ENCODE measurements at places on chromosomes 2 and 18. TPM values are rescaled to one million over a fixed set of nuclear protein-coding genes. Genes with fewer than 3 reads are reported as not detected.

CRYBA2 gene
- total RNA-seq, result not detected

ALLC gene
- not detected for total RNA-seq

EIPR1 gene
- 27.6 TPM for total RNA-seq

C1QL2 gene
- 0.81 TPM for total RNA-seq

DNA sequence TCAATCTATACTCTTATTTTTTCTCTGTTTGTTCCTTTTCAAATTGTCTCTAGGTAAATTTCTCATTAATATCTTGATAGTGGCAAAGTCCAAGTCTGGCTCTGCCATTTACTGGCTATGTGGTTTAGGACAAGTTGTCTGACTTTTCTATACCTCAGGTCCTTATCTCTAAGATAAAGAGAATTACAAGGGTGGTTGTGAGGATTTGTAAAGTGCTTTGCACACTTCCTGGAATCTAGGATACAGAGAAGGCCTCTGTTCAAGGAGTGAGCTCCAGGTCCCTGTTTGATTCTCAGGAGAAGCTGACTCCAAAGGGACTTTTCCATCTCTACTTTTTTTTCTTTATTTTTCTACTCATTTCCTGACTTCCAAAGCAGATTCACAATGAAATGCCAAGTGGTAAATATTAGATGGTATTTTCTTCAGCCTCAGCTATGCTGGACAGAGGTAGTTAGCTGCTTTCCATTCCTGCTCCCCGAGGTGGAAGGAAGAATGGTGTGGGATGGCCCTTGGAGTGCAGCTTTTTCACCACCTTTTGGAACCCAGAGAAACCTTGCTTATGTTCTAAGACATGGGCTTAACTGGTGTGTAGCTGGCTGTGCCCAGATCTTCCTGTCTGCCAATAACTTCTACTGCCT is 90.5 kb downstream of the GALNT1 start:
- no peak for DNase-seq

DNA sequence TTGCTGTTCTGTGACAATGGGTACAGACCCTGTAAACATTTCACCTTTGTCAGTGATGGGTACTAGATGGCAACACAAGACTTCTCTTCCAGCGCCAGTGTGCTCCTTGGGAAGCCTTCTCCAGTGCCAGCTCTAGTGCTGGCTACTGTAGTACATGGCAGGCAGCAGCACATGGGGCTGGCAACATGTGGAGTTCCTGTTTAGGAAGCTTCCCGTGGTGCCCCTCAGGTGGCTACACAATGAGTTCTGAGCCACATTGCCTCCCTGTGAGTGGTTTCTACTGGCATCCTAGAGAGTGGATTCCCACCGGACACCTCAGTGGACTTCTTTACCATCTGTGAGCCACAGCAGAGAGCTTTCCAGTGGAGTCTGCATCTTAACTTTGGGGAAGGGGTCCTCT is 302.1 kb downstream of the CYRIA start:
- DNase-seq, result no peak

- DNase-seq, result peak; percentile 88
Observed at GRCh38 chr18:13112982-13113381, 105.6 kb upstream of the LDLRAD4 start.

DNA sequence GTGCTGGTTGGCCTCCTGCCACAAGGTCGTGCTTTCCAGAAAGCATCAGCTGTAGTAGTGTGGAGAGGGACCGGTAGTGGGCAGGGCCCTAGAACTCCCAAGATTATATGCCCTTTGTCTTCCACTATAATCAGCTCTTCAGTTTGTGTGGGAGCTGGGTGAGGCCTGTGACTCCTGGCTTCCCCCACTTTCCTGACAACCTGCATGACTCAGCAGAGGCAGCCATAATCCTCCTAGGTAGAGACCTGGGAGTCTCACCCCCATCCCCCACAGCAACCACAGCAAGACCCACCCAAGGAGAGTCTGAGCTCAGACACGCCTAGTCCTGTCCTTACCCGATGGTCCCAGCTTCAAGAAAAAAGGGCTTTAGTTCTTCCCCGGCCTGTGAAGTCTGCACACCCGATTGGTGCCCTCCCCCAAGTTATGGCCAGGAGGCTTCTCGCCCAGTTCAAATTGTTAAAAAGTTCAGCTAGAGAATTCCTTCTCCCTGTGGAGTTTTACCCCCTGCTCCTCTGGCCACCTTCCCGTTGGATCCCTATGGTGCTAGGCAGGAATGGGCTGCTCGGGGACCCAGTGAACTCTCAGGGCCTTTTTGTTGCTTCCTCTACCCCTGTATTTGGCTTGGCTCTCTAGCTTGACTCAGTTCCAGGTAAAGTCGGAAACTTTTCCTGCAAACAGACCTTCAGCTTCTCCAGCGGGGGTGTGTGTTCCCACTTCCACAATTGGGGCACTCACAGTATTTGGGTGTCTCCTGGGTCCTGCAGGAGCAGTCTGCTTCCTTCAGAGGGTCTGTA is 57.8 kb upstream of the FAM237A start:
- no peak for DNase-seq

GRCh38 chr2:106053581-106053980 is 140.5 kb downstream of the UXS1 start:
- DNase-seq, result no peak

- no peak for DNase-seq
Observed at GRCh38 chr2:109052922-109053321, 63.9 kb upstream of the EDAR start.

DNA sequence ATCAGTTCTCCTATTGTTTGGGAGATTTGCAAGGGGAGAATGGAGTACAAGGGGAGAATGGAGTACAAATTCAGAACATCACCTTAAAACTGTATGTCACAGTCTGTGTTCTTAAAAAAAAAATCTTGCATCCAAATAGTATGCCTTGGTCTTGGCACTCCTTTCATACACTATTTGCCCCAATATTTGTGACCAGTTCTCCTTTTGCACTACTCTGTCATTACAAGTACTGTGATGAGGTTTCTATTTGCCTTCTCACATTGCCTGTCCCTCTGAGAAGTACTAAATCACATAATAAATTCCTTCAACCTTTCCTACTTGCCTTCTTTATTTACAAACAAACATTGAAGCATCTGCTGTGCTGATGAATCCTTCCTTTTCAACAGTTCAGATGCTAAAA is 36.0 kb upstream of the NCK2 start:
- DNase-seq, result no peak

GRCh38 chr2:127205218-127206125 is 14.6 kb downstream of the CYP27C1 start:
- DNase-seq, result peak; percentile 60

- DNase-seq, result peak; percentile 59
Observed at GRCh38 chr2:27716301-27717069, 52.8 kb downstream of the SLC4A1AP start.

- DNase-seq, result no peak
Observed at GRCh38 chr2:112706170-112706664, 14.6 kb upstream of the NT5DC4 start.

GRCh38 chr18:8688216-8688800 is 17.0 kb upstream of the MTCL1 start:
- DNase-seq, result no peak

- DNase-seq, result no peak
Observed at GRCh38 chr2:161371869-161372268, 44.2 kb upstream of the TBR1 start.

DNA sequence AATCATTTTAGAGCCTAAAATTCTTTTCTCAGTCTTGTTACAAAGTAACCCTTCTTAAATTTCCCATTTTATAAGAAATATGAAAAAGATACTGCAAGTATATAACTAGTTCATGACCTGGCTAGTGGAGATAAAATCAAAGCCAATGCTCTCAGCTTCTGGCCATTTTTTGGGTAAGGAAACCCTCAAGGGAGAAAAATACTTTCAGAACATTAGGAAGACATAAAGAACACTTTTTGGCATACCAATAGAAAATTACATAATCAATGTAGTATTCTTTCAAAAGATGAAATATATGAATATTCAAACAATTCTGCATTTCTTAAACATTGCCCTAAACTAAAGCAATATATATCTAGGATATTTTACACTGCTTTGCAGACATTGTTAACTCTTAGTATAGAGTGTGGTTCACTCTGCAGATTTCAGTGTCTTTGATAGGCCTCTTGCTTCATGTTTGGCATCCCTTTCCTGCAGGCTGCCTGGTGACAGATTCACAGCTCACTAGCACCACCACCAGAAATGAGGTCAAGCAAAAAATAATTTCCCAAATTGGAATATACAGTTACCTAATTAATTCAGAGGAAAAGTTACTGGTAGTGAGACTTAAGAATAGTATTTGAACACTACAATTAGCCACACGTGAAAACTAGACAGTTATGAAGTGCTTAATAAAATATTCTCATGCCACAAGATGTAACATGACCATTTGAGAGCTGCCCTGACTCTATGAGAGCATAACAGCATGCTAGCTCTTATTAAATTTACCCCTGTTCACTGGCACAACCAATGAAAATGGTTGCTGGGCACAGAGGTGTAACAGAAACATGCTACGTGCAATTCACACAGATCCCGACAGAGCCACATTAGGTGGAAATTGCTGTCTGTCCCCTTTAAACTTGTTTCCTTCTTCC is 36.0 kb downstream of the PAIP2B start:
- DNase-seq, result no peak

DNA sequence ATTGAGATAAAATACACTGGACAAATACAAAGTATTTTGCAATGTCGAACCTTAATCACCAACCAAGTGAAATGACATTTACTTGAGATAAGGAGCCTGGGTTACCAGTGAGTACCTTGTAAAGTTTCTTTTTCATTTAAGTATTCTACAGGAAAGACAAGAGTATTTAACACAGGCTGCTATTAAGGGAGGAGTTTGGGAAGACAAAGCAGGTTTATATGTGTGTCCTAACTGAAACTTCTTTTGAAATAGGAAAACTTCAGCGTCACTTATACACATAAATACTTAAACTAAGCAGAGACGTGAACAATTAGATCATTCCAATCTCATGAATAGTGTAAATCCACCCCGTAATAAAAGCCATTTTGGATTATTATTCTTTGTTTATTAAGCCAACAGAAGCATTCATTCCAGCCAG is 126.7 kb upstream of the CYP26B1 start:
- DNase-seq, result no peak

GRCh38 chr2:19807866-19808265 is 93.9 kb downstream of the TTC32 start:
- DNase-seq, result peak; percentile 8

- DNase-seq, result no peak
Observed at GRCh38 chr18:75083131-75083530, 125.8 kb downstream of the PTGR3 start.

Data from H9 (cell line).